Glomerular endothelial cell (primary cell): ENCODE measurements at places on chromosomes 3 and 15. TPM values are rescaled to one million over a fixed set of nuclear protein-coding genes. Genes with fewer than 3 reads are reported as not detected.

Gene CHDH
- 0.06 and 0.82 TPM in 2 replicates for total RNA-seq

Gene PFN2
- total RNA-seq, result 76.2 and 94.9 TPM in 2 replicates

Gene RTP3
- total RNA-seq, result not detected in 2 replicates

Gene WDR93
- not detected in 2 replicates for total RNA-seq
